Activated T-helper 1 cell treated with anti-CD3 and anti-CD28 coated beads, Interleukin-12 subunit alpha, Interleukin-12 subunit beta, Interleukin-2, Interleukin-4 antibody, amounts not matched to agents 30 ng/mL and 10 ng/mL and 1 ng/mL, durations not matched to agents 14 hours and 24 hours and 36 hours (primary cell): ENCODE measurements at places on chromosomes 2 and 18. TPM values are rescaled to one million over a fixed set of nuclear protein-coding genes. Genes with fewer than 3 reads are reported as not detected.

DCDC2C gene
- total RNA-seq, result not detected in 2 replicates

THADA gene
- 49.8 and 51.7 TPM in 2 replicates for total RNA-seq

ALPI gene
- not detected in 2 replicates for total RNA-seq

ALLC gene
- not detected in 2 replicates for total RNA-seq

TWIST2 gene
- total RNA-seq, result not detected in 2 replicates

SP140 gene
- total RNA-seq, result 235 and 243 TPM in 2 replicates

RAB6C gene
- total RNA-seq, result 0.07 TPM in 1 of 2 replicates, not detected in the other

SERPINB10 gene
- not detected in 2 replicates for total RNA-seq

SDC1 gene
- 0.26 and 0.27 TPM in 2 replicates for total RNA-seq

PPP4R1 gene
- 49.5 and 54.8 TPM in 2 replicates for total RNA-seq

PTH2R gene
- 0.10 TPM in 1 of 2 replicates, not detected in the other for total RNA-seq

POTEJ gene
- not detected in 2 replicates for total RNA-seq

BOD1L2 gene
- not detected in 2 replicates for total RNA-seq

CYP27C1 gene
- total RNA-seq, result not detected in 2 replicates

GREB1L gene
- total RNA-seq, result not detected in 2 replicates

SLC11A1 gene
- 0.05 and 0.27 TPM in 2 replicates for total RNA-seq

SERPINB13 gene
- not detected in 2 replicates for total RNA-seq

BABAM2 gene
- total RNA-seq, result 46.3 and 46.6 TPM in 2 replicates

PMAIP1 gene
- total RNA-seq, result 57.2 and 59.5 TPM in 2 replicates

- no peak for DNase-seq
Observed at GRCh38 chr2:218849721-218850120, 9.9 kb upstream of the WNT6 start.

DNA sequence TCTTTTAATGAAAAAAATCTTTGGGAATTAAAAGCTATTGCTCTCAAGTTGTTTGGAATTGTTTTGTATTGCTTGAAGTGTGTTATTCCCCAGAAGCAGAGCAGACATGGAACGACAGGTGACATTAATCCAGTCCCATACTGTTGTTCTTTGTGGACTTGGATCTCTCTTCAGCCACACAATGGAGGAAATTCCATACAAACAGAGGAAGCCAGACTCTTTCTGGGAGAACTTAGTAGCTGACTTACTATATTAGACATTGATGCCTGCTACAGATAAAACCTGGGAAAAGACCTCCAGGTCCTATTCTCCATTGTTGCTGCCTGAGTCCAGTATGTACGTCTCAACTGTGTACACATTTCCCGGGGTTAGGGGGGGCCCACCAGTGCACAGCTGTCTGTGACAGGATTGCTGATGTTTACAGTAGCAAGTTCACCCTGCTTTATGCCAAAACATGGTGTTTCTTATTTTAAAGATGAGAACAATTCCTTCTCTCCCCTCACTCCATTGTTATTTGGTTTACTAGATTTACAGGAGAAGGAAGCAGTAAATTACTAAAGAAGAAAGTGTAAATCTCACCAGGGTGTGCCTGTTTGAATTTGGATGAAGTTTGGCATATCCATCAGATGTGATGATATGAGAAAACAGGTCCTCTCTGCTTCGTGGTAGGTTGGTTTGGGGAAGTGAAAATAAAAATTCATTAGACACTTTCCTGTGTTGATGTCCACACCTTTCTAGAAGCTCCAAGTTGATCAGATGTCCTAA lies 142.4 kb upstream of the RBBP8 start:
- no peak for DNase-seq

DNA sequence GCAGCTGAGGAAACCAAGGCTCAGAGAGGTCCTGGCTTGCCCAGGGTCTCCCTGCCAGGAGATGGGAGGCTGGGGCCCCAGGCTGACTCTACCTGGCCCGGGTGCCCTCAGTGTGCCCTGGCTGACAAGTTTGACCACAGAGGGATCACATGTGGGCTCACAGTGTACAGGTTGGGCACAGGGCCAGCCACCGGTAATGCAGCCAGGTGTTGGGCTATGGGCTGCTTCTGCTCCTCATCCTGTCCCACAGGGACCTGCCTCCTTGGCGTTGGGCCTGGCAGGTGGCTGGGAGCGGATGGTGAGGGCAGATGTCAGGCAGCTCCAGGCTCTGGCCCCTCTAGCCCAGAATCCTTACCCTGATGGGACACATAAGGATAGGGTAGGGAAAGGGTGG lies 250.5 kb downstream of the LOXHD1 start:
- DNase-seq, result no peak

DNA sequence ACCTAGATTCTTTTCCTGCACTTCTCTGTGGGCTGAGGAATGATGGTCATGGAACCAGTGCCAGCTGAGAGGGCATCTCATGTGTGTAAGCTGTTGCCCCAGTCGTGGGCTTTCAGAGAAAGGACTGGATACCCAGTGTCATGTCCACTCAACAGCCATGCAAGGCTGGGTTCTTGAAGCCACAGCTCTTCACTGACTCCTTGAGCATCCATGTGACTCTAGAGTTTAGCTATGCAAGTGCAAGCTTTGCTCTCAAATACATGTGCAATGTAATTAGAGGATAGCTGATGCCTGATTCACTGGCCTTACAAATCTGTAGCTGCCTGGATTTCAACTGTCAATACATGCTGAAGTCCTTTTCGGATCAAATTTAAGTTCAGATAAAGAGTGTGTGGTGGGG lies 46.8 kb upstream of the EML6 start:
- DNase-seq, result no peak

DNA sequence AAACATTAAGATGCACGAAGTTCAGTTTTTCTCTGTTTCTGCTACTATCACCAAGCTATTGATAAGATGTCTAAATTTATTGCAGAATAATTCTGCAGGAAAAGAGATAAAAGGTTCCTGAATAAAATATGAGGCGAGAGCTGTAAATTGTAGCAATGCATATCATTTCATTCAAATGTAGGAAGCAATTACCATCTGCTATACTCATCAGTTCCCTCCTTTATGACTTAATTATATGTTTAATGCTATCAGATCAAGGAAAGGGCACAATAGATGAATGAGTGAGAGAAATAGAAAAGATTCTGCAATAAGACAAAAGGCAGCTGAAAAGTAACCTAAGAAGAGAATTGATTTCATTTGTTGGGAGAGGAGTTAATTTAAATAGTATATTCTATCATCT lies 108.2 kb upstream of the GALNT5 start:
- no peak for DNase-seq

- DNase-seq, result no peak
Observed at GRCh38 chr2:1671916-1672315, 72.4 kb downstream of the PXDN start.

- DNase-seq, result no peak
Observed at GRCh38 chr2:217948351-217948791, 54.4 kb downstream of the TNS1 start.

- DNase-seq, result no peak
Observed at GRCh38 chr2:18319987-18320386, 240.5 kb downstream of the RDH14 start.

- DNase-seq, result no peak
Observed at GRCh38 chr2:78147466-78147865, 625.3 kb upstream of the LRRTM4 start.

DNA sequence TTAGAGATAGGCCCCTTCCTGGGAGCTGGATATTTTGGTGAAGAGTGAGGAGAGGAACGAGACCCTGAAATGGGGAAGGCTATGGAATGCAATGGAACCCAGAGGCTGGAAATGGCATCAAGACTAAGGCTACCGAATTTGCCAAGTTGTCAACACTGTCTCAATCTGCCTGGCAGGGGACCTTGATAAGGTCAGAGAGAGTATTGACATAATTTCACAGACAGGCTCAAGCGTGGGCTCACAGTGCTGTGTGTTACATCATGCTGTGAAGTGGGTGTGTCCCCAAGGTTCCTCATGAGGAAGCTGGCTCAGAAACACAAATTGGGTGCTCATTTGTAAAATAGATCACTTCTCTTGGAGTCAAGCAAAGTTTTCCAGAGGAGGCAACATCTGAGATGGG lies 51.8 kb upstream of the CYRIA start:
- no peak for DNase-seq

DNA sequence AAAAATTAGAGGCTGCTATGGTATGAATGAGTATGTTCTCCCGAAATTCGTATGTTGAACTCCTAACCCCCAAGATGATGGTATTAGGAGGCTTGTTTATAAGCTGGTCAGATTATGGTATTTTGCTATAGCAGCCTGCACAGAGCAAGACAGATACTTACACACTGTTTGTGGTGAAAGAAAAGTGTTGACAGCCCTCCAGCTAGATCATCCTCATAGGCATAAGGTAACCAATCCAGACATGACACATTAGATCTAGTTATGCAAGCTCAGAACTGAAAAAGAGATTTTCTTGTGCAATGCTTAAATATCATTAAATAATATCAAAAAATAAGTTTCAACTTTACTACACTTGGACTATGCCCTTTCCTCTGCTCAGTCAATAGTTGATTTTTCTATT lies 107.1 kb downstream of the ABCA12 start:
- DNase-seq, result no peak

- DNase-seq, result peak; percentile 13
Observed at GRCh38 chr2:127226520-127227263, 6.6 kb upstream of the CYP27C1 start.

GRCh38 chr18:62659698-62660097 lies 55.6 kb upstream of the PHLPP1 start:
- DNase-seq, result no peak

DNA sequence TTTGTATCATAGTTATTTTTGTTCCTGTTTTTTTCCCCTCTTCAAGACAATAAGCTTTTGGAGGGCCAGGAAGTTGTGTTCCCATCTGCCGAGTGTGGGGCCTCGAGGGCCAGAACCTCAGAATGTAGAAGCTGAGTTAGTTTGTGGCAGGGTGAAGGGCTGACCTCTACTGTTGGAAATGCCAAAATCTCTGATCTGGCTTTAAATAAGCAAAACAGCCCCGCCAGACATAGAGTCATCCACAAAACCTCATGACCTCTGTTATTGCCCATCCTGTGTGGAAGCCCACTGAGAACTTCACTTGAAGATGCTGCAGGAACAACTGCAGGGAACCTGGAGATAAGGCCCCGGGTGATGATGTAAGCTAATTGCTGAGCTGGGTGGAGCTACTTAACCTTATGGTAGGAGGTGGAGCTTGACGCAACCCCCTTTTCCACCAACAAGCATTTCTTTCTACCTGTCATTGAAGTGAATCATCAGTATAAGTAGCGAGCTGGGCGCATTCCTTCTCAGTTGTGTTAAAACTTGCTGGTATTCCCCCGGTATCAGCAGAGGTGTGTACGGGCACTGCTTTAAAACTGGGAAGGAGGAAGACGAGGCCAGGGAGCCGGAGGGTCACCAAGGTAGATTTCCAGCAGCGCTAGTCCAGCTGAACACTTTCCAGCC lies 177.2 kb downstream of the NEDD4L start:
- no peak for DNase-seq

DNA sequence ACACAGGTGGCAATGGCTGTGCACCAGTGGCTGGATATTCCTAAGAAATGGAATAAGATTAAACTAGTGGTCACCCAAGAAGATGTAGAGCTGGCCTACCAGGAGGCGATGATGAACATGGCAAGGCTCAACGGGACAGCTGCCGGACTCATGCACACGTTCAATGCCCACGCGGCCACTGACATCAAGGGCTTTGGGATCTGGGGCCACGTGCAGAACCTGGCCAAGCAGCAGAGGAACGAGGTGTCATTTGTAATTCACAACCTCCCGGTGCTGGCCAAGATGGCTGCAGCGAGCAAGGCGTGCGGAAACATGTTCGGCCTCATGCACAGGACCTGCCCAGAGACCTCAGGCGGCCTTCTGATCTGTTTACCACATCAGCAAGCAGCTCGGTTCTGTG lies 190.8 kb downstream of the FTCDNL1 start:
- no peak for DNase-seq

GRCh38 chr2:150145299-150145692 lies 342.2 kb downstream of the RND3 start:
- DNase-seq, result no peak

GRCh38 chr2:96549967-96550786 lies 13.6 kb downstream of the ARID5A start:
- no peak for DNase-seq

GRCh38 chr2:58206785-58207184 lies 34.3 kb downstream of the FANCL start:
- DNase-seq, result no peak

DNA sequence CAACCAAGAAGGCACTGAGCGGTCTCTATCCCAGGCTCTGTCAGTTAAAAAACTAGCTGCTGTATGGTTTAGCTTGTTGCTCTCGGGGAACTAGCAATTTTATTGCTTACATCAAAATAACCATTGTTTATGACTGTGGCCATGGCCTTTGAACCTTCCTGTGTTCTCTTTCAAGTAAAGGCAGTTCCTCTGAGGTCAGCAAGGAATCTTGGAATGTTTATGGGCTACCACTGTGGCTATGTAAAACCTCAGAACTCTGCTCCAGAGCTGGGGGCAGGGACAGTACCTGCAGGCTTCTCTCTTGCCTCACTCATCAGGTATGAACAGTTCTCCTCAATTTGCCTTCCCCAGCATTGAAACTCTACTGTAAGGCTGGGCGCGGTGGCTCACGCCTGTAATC lies 416.0 kb upstream of the NETO1 start:
- no peak for DNase-seq

DNA sequence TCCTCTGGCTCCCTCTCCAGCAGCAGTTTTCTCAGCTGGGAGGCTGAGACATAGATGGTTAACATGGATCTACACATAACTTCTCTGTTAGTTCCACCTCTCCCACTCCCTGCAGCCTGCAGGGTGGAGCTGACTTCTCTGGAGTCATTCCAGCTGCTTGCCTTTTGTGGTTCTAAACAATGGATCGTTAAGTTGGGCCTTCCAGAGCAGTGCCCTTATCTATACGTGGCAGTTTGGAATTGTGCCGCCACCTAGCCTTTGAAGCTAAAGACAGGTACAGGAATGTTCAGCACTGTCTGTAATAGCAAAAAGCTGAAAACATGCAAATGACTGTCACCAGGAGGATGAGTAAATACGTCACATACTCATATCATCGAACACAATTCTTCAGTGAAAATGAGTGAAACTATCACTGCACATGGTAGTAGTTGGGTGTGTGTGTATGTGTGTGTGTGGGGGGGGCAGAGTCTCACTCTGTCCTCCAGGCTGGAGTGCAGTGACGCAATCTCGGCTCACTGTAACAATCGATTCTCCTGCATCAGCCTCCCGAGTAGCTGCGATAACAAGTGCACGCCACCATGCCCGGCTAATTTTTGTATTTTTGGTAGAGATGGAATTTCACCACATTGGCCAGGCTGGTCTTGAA lies 50.3 kb downstream of the SH2D6 start:
- DNase-seq, result no peak

- DNase-seq, result no peak
Observed at GRCh38 chr2:71566372-71566771, 113.0 kb downstream of the DYSF start.

DNA sequence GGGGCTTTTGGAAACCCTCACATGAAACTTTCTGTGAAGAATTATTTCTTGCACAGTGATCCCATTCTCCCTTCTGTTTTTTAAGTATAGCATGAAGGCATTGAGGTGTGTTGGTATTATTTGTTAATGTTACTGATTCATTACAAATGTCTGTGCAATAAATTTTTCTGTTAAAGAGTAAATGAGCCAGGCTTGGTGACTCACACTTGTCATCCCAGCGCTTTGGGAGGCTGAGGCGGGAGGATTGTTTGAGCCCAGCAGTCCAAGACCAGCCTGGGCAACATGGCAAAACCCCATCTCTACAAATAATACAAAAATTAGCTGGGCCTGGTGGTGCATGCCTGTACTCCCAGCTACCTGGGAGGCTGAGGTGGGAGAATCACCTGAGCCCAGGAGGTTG lies 87.8 kb downstream of the KCTD18 start:
- DNase-seq, result no peak

GRCh38 chr2:191634791-191635190 lies 43.1 kb upstream of the NABP1 start:
- DNase-seq, result no peak

GRCh38 chr2:191170301-191170636 lies 19.5 kb upstream of the STAT4 start:
- DNase-seq, result no peak

GRCh38 chr2:218438596-218438995 lies 19.7 kb downstream of the VIL1 start:
- no peak for DNase-seq
